ENCODE measurements at places on chromosomes 3 and 15. TPM values are rescaled to one million over a fixed set of nuclear protein-coding genes. Genes with fewer than 3 reads are reported as not detected.

Gene CPN2
- not detected for total RNA-seq

GRCh38 chr3:37391679-37392078 lies 217.3 kb upstream of the LRRFIP2 start:
- no peaks in the 10 kb centered on the region for H3K36me3 ChIP-seq
- no peak overlapping the region for H3K27ac ChIP-seq
- DNase-seq = no peak
- H3K4me3 ChIP-seq = no peak overlapping the region
- no peaks in the 10 kb centered on the region for H3K4me1 ChIP-seq

DNA sequence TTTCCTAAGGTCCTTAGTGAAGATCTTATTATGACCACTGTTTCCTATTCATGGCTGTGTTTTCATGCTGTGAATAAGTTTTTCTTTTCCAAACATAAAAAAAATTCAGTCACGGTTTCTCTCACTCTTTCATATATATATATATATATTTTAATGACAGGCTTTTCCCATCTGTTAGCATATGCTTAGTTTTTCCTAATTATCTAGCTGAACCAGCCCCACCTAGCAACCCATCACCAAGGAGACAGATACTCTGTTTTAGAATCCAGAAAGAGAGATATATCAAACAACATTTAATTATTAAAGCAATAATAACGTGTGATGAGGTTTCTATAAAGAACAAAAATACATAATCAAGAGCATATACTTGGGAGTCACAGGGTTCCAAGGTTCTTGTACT lies 58.3 kb downstream of the TMCC1 start:
- H3K36me3 ChIP-seq = no peaks in the 10 kb centered on the region
- no peaks in the 10 kb centered on the region for H3K4me1 ChIP-seq
- H3K4me3 ChIP-seq = no peak overlapping the region
- no peaks in the 10 kb centered on the region for H3K27me3 ChIP-seq

DNA sequence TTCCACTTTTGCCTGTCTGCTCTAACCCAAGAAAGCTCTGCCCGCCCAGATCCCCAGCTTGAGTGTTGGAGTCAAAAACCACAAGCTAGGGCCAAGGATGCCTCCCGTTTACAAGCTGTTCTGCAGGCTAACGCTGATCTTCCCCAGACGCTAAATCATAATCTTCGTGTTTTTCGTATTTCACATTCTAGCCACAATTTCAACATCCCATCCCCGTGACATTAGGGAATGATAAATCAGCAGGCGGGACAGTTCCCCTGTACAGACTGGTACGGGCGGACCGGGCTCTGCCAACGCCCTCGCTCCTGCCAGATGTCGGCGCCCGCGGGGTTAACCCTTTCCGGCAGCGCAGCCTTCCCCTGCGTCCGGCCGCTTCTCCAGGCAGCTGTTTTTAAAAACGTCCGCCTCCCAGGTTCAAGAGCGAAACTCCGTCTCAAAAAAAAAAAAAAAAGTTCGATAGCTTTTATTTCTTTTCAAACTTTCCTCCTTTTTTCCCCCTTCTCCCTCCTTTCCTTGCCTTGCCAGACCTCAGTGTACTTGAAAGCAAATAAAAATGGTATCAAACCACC lies 81.0 kb upstream of the BNC1 start:
- H3K36me3 ChIP-seq = no peaks in the 10 kb centered on the region
- no peaks in the 10 kb centered on the region for H3K4me1 ChIP-seq

DNA sequence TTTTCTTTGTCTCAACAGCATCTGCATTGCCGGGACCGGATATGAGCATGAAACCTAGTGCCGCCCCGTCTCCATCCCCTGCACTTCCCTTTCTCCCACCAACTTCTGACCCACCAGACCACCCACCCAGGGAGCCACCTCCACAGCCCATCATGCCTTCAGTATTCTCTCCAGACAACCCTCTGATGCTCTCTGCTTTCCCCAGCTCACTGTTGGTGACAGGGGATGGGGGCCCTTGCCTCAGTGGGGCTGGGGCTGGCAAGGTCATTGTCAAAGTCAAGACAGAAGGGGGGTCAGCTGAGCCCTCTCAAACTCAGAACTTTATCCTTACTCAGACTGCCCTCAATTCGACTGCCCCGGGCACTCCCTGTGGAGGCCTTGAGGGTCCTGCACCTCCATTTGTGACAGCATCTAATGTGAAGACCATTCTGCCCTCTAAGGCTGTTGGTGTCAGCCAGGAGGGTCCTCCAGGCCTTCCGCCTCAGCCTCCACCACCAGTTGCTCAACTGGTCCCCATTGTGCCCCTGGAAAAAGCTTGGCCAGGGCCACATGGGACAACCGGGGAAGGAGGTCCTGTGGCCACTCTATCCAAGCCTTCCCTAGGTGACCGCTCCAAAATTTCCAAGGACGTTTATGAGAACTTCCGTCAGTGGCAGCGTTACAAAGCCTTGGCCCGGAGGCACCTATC lies 5.0 kb downstream of the NUTM1 start:
- H3K4me1 ChIP-seq = no peaks in the 10 kb centered on the region
- H3K27me3 ChIP-seq = no peaks in the 10 kb centered on the region

GRCh38 chr3:90091549-90091948 lies 984.1 kb downstream of the EPHA3 start:
- DNase-seq = no peak
- H3K36me3 ChIP-seq = no peaks in the 10 kb centered on the region
- no peaks in the 10 kb centered on the region for H3K4me1 ChIP-seq

Gene WWTR1
- 53.6 TPM for total RNA-seq

Gene FETUB
- not detected for total RNA-seq

Gene TRPM1
- total RNA-seq = not detected

GRCh38 chr15:90489514-90489913 lies 40.2 kb upstream of the CRTC3 start:
- no peaks in the 10 kb centered on the region for H3K4me1 ChIP-seq
- H3K27me3 ChIP-seq = no peaks in the 10 kb centered on the region
- DNase-seq = no peak
- no peaks in the 10 kb centered on the region for H3K36me3 ChIP-seq
- no peak overlapping the region for H3K4me3 ChIP-seq

- no peak overlapping the region for H3K27ac ChIP-seq
- peak overlapping the region; percentile 93 for H3K4me3 ChIP-seq
- no peaks in the 10 kb centered on the region for H3K4me1 ChIP-seq
- H3K36me3 ChIP-seq = no peaks in the 10 kb centered on the region
Observed at GRCh38 chr3:161222662-161223061, 1.6 kb downstream of the NMD3 start.
